Transverse colon (tissue), 4 donors: ENCODE measurements at places on chromosomes 11 and 22. TPM values are rescaled to one million over a fixed set of nuclear protein-coding genes. Genes with fewer than 3 reads are reported as not detected.

DNA sequence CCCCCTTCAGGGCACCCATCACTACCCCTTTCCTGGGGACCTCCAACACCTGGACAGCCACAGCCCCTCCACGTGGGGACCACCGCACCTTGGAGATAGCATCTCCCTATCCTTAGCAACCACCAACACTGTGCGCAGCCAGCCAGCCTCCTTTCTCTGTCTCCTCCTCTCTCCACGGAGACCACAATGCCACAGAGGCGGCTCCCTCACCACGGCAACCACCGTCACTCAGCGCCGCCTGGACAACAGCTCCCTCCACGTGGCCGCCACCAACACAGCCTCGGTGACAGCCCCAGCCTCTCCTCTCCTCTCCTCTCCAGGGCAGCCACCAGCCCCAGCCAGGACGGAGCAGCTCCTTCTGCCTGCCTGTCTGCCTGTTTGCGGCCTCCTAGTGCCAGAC, 10.5 kb downstream of the ELFN2 start:
- DNase-seq, result no peak

DNA sequence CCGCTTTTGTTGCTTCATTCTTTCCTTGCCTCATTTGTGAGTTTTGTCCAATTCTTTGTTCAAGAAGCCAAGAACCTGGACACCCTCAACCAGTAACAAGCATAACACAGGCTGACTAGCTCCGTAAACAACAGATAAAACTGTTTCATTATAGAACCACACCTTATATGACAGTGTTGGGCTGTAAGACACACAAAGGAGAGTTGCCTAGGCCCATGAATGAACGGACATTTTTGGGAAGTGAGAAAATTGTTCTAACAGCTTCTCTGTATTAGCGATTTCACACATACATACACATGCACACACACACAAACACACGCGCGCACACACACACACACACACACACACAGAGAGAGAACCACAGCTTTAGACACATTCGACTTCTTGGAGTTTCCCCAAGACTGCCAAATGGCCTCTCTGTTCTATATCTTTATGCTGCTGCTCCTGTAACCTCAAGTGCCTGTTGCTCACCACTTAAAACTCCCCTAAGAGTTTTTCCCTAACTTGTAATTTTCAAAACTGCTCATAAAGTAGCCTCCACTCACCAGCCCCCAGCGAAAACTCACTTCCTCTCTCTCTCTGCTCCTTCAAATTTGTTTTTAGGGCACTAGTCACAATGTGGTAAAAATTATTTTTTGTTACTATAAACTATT, 35.9 kb downstream of the CTSC start:
- DNase-seq, result no peak

GRCh38 chr11:10382518-10382917, 72.5 kb upstream of the AMPD3 start:
- no peak for DNase-seq

DNA sequence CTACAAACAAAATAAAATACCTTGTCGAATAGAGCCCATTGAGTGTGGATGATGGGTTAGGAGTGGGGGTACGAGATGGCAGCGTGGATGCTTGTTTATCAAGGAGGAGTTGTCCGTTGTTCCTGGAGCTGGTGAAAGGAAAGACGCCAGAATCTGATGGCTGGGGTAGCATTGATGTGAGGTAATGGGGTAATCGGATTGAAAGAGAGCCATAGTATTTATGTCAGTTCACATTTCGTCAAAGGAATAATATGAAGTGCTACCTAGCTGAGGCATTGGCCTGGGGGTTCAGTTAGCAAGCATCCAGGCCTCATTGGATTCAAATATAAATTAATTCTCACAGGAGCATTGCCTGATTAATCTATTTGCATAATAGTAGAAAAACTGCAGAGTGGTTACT, 16.9 kb upstream of the DBX1 start:
- no peak for DNase-seq

- DNase-seq, result no peak
Measured at GRCh38 chr11:123859731-123860130, 25.7 kb downstream of the TMEM225 start.

DNA sequence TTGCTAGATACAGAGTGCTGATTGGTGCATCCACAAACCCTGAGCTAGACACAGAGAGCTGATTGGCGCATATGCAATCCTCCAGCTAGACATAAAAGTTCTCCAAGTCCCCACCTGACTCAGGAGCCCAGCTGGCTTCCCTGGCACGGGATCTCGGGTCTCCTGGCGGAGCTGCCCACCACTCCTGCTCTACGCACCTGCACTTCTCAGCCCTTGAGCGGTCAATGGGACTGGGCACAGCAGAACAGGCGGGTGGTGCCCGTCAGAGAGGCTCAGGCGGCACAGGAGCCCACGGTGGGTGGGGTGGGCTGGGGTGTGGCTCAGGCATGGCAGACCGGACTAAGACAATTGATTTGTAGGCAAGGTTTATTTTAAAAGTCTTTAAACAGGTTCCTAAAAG, 1365.5 kb downstream of the FAM181B start:
- DNase-seq, result no peak

- DNase-seq, result no peak
Measured at GRCh38 chr22:22148905-22149304, 95.7 kb upstream of the VPREB1 start.

DNA sequence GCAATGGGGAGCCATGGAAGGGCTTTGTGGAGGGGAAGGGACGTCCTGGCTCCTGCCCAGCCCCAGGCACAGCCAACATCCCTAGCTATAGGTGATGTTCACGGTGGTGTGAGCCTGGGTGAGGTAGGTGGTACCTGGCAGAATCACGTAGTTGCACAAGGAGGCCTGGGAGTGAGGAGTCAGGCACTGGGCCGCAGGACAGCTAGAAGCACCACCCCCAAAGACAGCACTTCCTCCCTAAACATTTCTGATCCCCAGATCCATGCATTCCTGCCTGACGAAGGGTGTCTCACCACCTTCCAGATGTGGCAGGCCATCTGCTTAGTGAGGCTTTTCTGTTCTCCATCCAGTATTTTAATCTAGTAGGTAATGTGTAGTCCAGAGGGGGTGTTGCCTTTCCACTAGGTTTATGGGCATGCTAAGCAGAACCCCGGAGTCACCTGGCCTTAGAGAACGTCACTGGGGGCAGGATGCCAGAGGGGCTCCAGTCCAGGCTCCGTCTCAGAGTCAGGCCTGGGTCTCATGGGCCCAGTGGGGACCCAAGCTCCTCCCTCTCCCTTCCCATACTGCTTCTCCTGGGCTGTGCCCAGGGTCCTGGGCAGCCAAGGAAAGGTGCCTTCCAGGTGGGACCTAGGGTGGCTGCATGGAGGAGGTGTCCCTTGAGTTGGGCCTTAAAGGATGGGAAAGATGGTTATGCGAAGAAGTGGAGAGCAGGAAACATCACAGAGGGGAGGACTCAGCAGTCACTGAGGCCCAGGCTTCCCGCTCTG, 56.2 kb downstream of the OTOG start:
- DNase-seq, result no peak

DNA sequence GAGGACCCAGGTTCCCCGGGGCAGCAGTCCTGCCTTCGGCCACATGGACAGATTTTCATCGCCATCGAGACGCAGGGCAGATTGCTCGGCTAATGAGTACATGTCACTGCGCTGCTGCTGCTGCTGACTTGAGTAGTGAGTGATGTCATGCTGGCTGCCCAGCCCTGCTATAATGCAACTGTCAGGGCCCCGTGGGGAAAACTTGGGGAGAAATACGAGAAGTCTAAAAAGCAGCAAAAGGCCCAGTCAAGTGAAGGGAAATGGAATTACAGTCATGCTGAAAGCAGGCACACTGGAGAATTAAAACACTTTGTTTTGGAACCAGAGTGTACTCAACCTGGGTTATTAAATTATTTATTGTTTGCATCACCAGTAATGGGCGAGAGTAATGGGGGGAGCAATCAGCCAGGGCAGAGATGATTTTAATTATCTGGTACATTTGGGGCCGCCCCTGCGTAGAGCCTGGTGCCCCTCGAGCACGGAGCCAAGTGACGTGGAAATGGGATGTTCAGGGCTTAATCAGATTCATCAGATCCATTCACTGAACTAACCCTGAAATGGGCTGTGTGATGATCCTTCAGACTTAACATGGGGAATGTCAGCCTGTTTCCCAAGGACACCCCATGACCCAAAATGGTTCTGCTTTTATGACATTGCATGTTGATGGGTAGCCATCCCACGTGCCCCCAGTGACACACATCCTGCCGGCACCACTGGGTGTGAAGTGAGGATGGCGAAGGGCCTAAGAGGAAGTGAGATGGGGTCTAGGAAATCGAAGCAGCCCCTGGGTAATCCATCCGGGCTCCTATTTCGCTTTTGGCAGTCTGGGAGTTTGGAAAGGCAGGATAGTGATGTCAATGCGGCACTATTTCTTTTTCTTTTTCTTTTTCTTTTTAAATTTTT, 241.6 kb upstream of the CADM1 start:
- no peak for DNase-seq

DNA sequence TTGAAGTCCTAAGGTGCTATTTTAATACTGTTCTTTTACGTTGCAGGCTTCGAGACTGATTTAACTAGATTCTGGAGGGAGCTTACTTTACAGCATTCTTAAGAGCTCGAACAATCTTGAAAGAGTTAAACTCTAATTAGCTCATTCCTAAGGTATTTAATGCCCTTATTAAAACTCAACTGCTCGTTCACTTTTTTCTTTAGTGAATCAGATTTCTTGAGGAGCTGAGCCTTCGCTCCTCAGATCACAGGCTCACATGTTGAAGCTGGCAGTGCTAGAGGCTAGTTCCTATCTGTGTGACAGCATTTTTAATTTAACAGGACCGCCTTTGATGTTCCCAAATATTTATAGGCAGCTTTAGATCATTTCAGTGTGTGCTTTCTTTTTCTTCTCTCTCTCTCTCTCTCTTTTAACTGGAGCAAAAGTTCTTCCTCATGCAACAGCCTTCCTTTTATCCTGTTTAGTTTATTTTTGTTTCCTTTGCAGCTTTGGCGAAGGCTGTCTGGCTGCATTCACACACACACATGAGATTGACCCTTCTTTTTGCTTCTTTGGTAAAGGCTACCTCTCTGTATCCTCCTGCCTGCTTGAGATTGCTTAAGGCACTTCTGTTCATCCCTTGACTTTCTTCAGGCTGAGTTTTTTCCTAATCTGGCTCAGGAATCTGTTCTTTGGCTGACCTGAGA, 21.0 kb downstream of the ZNRF3 start:
- no peak for DNase-seq

- DNase-seq, result no peak
Measured at GRCh38 chr22:41184679-41185078, 20.4 kb upstream of the L3MBTL2 start.

DNA sequence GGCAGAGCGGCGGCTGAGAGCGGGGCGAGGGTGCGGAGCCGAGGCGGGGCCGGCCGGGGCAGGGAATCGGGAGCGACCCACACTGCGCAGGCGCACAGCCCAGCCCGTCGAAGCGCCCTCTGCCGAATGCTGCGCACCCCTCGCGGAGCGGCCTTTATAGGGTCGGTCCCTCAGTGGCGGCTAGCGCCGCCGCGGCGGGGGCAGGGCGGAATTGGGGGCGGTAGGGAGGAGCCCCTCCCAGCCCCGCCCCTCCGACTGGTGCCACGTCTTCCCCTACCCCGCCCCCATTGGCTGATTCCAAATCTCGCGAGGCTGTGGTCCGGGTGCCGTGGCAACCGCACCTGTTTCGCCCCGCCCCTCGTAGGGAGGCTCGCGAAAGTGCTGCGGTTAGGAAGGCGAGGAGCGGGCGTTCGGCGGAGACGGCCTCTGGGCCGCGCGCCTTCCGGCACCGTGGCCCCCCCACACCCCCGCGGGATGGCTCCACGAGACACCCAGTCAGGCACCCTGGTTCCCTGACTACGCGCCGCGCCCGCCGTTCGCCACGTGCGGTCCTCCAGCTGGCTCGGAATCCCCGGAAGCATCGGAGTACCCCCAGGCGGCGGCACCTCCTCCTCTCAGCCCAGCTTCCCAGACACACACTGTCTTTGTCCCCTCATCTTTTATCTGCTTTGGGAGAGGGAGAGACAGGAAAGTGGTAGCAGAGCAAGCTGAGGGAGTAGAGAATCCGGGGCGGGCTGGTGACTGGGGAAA, at the start of gene EHD1:
TSS of gene EHD1 (minus strand) at position 128 of the 750 bp plus-strand sequence. CDS start 157 bp downstream, outside the sequence.
- DNase-seq, result peak; percentile 100

DNA sequence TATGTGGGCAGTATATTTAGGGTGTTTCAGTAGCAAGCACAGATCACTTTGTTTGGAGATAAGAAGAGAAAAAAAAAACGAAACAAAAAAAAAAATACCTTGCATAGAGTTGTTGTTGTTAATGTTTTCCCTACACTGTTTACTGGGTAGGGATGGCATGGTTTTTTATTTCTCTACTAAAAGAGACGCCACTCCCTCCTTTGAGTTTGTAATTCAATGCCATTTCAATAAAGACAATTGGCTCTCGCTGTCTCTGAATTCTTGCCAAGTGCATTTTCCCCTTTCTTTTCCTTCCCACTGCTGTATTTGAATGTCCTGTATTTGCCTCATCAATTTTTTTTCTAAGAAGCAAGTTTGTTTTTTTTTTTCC, 213.9 kb upstream of the UBASH3B start:
- no peak for DNase-seq

- no peak for DNase-seq
Measured at GRCh38 chr22:25090225-25090890, 109.3 kb upstream of the CRYBB3 start.

DNA sequence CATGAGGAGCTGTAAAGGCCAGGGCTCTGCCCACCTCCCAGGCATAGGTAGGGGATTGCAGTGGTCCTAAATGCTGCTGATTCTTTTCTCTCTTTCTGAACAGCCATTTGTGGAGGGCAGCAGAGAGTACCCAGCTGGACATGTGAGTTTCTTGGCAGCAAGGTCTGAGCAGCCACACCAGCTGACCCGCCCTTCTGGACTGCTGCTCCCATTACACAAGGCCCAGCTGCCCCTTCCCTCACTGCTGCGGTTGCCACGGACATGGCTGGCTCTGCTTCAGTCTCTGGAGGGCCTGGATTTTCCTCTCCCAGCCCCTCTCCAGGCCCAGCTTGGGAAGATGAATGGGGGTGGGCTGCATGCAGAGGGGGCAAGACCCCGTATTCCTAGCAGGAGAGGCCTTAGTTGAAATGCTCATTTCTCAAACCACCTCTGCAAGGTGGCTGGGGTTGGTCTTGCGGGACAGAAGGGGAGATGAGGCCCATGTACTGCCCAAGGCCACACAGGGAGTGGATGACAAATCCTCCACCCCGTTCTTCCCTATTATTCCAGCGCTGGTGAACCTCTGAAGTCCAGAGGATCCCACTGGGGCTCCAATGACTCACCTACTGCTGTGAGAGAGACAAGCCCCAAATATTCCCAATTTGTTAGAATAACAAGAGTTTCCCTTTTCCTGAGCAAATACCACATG, 4.6 kb downstream of the LGALS12 start:
- no peak for DNase-seq

GRCh38 chr11:107457205-107457557, 444 bp downstream of the CWF19L2 start:
- no peak for DNase-seq

Gene RGL4
- not detected for total RNA-seq

Gene OR51B2
- total RNA-seq, result not detected

Gene KCTD14
- 8.6 TPM for total RNA-seq

Gene RFPL2
- not detected for total RNA-seq

Gene NXPE1
- 449 TPM for total RNA-seq

Gene MPEG1
- 7.6 TPM for total RNA-seq

Gene OR2D2
- total RNA-seq, result 1.4 TPM

Gene TSGA10IP
- total RNA-seq, result not detected

Gene CHRDL2
- 5.6 TPM for total RNA-seq

Gene VPREB3
- total RNA-seq, result 5.4 TPM
